ENCODE measurements at places on chromosomes 5 and 9.
A peak's percentile ranks its signal among the peaks of the same experiment; 100 is the strongest.

GRCh38 chr5:115313052-115313451 lies 16.6 kb upstream of the CCDC112 start:
- no peaks in the 10 kb centered on the region for H3K36me3 ChIP-seq
- no peak overlapping the region for H3K27ac ChIP-seq

GRCh38 chr5:61275841-61276240 lies 56.2 kb upstream of the ZSWIM6 start:
- peak; percentile 52 for DNase-seq
- H3K4me1 ChIP-seq = peaks cover 19% of the 10 kb centered on the region
- H3K27me3 ChIP-seq = no peaks in the 10 kb centered on the region

DNA sequence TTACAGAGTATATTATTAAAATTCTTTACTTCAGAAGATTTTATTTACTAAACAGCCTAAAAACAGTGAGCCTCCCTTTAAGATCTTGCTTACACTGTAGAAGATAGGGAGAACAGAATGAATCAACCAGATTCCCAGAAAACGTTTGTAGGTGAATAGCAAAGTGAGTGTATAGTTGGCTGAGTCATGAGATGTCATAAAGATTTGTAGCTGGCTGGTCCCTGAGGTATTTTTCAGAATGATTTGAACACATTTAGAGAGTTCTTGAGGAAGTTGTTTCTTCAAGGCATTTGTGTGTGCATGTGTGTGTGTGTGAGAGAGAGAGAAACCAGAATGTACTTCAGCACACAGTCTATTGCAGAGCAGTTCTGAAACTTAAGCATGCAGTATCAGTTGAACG lies 159.4 kb upstream of the PRR16 start:
- no peaks in the 10 kb centered on the region for H3K36me3 ChIP-seq
- no peaks in the 10 kb centered on the region for H3K4me1 ChIP-seq
- H3K27me3 ChIP-seq = no peaks in the 10 kb centered on the region

DNA sequence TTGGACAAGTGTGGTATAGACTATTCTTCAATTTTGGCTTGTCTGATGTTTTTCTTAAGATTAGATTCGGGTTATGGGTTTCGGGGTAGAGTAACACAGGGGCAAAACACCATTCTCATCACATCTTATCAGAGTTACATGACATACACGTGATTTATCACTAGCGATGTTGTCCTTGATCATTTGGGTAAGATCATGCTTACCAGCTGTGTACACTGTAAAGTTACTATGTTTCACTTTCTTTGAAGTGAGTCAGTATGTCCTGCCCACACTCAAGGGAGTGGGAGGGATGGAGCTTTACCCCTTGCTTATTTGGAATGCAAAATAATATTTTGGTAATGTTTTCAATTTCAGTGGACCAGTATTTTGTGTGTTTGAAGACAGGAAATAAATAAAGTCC lies 101.8 kb upstream of the TAF11L2 start:
- H3K4me3 ChIP-seq = no peak overlapping the region
- no peak overlapping the region for H3K27ac ChIP-seq
- peaks cover 16% of the 10 kb centered on the region for H3K4me1 ChIP-seq
- no peaks in the 10 kb centered on the region for H3K27me3 ChIP-seq

All from astrocyte (in vitro differentiated cells and primary cell).